ENCODE measurements at places on chromosomes 16 and 17.

GRCh38 chr16:54873071-54873470, 57.6 kb upstream of the IRX5 start:
- no peak for DNase-seq

DNA sequence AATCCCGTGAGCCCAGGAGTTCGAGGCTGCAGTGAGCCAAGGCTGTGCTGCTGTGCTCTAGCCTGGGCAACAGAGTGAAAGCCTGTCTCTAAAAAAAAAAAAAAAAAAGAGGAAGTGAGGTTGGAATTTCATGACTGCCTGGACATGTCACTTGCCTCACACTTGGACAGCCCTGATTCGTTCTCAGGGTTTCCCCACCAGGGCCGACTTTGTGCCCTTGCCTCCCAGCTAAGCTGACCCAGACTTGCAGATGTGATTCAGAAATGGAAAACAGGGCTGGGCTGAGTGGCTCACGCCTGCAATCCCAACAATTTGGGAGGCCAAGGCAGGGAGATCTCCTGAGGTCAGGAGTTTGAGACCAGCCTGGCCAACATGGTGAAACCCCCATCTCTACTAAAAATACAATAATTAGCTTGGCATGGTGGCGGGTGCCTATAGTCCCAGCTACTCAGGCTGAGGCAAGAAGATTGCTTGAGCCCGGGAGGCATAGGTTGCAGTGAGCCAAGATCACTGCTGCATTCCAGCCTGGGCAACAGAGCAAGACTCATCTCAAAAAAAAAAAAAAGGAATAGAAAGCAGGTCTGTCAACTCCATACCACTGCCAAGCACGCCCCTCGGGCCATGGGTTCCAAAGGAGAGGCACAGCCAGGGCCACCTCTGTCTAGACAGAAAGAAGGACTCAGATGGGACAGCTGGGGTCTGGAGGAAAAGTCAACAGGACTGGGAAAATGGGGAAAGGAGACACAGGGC, 46.9 kb downstream of the SOCS1 start:
- DNase-seq, result no peak

GRCh38 chr16:54878301-54878700, 52.4 kb upstream of the IRX5 start:
- DNase-seq, result no peak

GRCh38 chr16:4327386-4328045, 11.6 kb downstream of the GLIS2 start:
- peak; percentile 11 for DNase-seq

DNA sequence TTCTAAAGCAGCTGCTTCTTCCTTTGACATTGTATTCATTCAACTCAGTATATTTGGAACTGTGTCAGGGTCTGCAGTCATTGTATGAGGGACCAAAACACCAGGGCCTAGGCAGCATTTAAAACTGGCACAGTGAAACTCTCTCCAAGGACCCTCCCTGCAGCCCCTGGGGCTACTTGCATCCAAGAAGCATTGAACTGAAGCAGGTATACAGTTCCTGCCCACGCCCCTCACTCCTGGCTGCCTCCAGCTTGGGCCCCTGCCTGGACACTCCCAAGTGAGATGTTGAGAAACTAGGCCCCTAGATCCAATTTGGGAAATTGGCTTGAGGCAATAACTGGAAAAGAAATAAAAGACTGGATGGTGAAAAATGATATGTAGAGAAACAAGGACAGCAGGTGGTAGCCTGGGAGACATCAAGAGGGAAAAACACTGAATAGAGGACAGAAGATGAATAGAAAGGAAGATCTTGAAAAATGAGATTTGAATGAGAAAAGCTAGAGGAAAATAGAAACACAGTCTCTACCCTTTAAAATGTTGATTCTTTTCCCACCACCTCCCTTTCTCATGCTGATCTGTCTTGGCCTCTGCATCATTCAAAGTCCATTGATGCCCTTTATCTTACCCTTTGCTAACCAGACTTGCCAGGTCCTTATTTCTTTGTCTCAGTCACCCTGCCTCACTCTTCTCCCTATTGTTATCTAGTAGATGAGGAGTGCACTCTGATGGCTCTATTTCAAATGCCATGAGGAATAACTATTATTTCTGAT, 368.8 kb upstream of the CDH8 start:
- no peak for DNase-seq

DNA sequence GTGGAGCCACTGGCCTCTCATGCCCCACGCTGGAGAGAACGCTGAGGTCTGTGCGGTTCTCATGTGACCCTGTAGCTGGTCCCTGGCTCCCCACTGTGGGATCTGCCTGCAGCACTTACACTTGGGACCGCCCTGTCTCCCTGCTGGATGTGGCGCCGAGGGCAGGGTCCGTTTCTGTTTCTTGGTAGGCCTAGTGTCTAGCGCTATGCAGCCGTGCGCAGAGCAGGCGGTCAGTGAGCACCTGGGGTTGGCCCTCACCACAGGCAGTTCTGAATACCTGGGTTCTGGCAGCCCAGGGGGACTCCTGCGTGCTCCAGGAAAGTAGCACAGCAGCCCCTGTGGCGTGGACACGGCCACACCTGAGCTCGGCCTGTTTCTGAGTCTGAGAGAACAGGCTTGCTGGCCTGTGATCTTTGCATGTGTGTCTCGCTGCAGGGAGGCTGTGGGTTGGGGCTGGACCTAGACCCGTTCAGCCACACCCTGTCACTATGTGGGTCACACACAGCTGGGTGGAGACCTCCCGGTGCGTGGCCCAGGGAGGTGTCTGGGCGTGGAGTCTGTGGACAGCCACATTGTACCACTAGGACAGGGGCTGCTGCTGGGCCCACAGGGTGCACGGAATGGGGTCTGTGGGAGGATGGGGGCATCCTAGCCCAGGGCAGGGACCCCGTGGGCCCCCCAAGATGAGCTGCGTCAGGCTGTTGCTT, 2.8 kb downstream of the CAPN15 start:
- DNase-seq, result no peak

DNA sequence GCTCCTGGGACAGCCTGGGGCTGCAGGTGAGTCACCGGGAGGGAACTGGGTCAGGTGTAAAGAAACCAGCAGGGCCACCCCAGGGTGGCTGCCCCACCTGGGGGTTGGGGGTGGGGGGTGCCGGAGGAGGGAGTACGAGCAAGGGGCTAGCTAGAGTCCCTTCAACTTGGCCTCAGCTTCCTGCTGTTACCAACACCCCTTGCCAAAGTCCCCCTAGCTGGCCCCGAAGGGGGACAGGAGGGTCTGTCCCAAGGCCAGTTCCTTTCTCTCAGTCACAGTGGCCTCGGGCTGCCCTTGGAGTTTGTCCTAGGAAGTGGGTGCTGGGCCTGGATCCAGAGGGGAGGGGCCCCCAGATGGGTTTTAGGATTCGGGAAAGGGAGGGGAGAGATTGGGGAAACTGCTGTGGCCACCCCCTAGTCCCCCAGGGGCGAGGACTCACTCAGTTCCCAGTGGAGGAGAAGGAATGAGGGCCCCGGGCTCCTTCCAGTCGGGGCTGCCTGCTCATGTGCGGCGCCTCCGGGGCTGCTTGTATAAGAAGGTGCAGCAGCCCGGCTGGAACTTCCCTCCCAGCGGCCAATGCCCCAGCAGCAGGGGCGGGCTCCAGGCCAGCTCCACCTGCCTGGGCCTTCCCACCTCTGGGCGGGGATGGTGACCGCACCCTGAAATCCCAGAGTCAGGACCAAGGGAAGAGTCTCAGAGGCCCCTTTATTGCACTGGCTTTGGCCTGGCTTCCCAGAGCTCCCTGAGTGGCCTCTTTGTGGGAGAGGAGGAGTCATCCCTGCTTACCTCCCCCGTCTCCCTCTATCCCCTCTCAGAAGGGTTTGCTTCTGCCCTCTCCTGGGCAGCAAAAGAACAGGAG, 7.3 kb downstream of the ARHGAP27 start:
- DNase-seq, result no peak

DNA sequence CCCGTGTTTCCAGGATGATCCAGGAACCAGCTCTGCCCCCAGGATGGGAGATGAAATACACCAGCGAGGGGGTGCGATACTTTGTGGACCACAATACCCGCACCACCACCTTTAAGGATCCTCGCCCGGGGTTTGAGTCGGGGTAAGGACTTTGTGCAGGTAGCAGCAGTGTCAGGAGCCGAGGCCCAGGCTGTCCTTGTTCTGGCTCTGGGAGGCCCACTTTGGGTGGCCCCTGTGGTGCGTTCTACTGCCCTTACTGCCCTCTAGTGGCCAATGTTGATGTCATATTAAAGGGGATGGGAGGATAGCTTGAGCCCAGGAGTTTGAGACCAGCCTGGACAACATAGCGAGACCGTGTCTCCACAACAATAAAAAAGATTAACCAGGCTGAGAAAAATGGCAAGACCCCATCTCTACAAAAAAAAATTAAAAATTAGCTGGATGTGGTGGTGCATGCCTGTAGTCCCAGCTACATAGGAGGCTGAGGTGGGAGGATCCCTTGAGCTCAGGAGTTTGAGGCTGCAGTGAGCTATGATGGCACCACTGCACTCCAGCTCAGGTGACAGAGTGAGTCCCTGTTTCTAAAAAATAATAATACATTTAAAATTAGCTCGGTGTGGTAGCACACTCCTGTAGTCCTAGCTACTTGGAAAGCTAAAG, 20.9 kb upstream of the CLEC18A start:
- peak; percentile 61 for DNase-seq

Measured in CD4-positive, alpha-beta T cell treated with Interleukin-10 for 1 hour (primary cell).